ENCODE measurements at places on chromosomes 3 and 15. TPM values are rescaled to one million over a fixed set of nuclear protein-coding genes. Genes with fewer than 3 reads are reported as not detected.

GRCh38 chr15:63080634-63081250 is 38.2 kb downstream of the TPM1 start:
- DNase-seq: no peak

CYP8B1 gene
- total RNA-seq: not detected

DNA sequence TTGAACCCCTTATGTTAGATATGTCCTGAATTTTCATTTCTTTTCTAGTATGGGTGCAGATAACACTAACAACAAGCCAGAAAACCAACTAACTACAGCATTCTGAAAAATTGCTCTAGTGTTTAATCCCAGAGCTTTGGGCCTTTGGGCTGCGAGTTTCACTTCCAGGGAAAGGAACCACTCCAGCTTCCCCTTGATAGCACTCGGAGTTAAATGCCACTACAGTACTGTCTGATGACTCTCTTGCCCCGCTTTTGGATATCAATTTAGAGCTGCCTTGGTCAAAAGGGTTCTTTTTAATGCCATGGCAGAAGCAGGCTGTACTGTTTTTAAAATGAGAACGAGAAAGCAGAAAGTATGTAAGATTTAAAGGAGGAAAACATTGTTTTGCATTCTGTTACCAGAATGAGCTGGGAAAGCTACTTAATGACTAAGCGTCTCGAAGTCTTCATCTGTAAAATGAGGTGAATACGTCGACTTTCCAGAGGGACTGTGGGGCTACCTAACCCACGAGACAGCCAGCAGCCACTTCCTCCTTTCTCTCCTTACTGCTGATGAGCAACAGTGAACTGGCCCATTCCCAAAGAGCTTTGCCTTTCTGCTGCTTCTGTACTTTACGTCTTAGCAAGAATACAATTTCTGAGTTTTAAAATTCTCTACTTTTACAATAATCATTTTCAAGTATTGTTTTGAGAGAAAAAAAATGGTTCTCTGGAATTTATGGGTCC is 299.3 kb upstream of the LYSMD4 start:
- DNase-seq: no peak

RLBP1 gene
- not detected for total RNA-seq

DNA sequence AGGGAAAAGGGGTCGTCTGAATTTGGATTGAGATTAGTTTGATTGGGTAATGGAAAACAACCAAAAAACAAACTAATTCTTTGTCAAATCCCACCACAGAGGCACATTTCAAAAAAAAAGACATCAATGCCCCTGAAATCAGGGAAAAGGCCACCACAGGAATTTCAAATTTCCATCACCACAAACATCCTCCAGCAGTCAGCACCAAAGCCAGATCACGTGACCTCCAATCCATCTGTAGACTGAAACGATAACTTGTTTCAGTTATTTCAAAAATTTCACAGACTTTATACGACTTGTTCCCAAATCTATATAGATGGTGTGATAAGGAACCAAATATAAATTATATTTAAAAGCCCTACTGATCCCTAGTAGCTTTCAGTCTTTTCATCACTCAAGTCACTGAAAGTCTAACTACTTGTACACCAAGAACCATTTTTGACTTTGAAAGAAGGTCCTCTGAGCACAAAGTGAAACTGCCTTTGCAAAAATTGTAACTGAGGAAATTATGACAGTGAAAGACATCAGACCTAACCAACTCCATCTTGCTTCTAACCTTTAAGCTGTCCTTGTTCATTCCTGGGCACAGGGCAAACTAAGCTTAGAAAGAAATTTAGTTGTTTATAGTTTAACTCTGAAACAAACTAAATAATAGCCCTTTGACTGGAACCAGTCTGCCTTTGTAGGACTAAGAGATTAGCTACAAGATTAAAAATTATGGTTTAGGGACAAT is 48.1 kb upstream of the PLCL2 start:
- no peak for DNase-seq

GRCh38 chr15:29668120-29668602 is 154.1 kb downstream of the TJP1 start:
- DNase-seq: peak; percentile 91

DNA sequence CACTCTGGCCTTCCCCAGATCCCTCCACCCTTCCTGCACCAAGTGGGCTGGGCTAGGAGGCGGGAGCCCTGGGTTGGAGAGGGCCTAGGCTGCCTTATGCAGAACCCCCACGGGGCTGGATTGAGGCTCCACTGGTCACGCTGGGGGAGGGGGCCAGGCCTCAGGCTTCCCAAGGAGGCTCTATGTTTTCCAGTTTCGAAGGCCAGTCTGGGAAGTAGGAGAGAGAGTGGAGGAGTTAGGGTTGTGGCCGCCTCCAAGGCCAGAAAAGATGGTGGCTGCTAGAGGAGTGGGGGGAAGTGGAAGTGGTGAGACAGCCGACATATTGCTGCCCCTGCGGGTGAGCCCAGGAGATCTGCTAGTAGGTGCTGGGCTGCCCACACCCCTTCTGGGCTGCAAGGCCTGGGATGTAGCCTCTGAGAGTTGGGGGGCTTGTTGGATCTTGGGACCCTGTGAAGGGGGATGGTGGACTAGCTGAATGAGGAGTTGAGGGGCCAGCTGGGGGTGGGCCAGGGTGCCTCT is 1.2 kb downstream of the GNAI2 start:
- DNase-seq: no peak

GRCh38 chr3:82462977-82463376 is 701.5 kb upstream of the GBE1 start:
- no peak for DNase-seq

FXR1 gene
- total RNA-seq: 242 TPM

DNA sequence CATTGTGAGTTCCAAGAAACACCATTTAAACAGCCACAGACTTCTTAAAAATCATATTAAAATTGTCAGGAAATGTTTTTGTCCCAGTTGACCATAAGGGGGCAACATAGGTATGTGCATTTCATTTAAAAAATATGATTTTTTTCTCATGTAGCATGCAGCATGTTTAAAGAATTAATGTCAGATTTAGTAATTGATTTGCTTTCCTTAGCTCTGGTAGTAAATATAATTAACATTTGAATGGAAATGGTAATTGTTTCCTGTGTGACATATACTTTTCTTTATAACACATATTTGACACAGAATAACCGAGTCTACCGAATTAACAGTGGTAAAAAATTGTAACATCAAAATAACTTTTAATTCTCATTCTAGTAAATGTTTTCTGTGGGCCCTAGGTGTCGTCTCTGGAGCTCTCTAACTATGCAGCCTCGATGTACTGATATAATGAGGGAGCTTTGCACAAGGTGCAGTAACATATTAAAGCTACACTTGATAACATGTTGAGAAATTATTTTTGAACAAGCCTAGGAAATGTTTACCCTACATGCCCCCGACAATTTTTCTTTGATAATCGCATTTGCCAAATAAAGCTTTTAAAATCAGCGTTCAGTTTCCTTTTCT is 34.9 kb downstream of the NXPE3 start:
- no peak for DNase-seq

- no peak for DNase-seq
These were observed 9.2 kb upstream of the LYZL4 start for GRCh38 chr3:42419563-42419962.

- no peak for DNase-seq
These were observed 154.5 kb downstream of the TMCO5A start for GRCh38 chr15:38088971-38089370.

DNA sequence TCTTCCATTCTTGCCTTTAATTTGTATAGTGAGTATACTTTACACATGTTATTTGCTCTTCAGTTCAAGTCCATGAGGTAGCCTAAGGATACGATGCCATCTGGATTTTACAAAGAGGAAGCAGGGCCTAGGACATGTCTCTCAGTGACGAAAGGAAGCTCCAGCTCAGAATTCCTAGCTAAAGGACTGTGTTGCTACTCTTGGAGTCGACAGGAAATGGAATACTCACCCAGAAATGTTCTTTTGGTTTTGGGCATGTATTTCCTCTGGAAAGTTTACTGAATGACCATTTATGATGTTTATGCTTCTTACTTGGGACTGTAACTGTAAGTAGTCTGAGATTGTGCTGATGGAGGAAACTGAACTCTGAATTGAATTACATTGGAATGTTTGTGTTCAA is 12.5 kb downstream of the OXNAD1 start:
- no peak for DNase-seq

- peak; percentile 61 for DNase-seq
These were observed 1.3 kb downstream of the TCF12 start for GRCh38 chr15:56919609-56920366.

DNA sequence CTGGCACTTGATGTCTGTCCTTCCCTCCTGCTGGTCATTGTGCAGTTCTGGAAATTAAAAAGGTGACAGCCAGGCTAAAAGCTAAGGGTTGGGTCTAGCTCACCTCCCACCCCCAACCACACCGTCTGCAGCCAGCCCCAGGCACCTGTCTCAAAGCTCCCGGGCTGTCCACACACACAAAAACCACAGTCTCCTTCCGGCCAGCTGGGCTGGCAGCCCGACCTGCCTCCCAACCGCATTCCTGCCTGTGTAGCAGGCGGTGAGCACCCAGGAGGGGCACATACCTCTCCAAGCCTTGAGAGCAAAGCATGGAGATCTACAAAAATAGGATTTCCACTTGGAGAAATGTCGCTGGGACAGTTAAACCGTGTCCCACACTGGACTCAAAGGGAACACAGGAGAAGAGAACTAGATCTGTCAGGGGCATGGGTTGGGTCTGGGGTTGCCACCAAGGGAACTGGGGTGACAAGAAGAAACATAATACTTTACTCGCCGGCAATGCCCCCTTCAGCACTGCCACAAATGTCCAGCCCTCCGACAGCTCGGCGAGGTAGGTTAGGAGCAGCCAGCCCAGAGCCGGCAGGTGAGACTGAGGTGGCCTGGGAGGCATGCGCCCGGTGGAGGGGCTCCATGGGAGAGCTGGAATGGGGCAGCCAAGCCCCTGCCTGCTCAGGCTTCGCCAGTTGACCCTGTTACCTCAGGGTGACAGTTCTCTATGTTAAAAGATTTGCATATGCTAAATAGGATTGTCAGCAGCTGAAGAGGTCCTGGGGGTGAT is 52.2 kb downstream of the EXOG start:
- DNase-seq: no peak

- DNase-seq: no peak
These were observed 50.9 kb downstream of the FAM98B start for GRCh38 chr15:38504680-38505467.

GRCh38 chr15:65789759-65790425 is 2.2 kb downstream of the DENND4A start:
- no peak for DNase-seq

TMOD2 gene
- 3.0 TPM for total RNA-seq

SERINC4 gene
- 0.17 TPM for total RNA-seq

- DNase-seq: no peak
These were observed 699.7 kb downstream of the NTRK3 start for GRCh38 chr15:87556886-87557285.

- no peak for DNase-seq
These were observed 406.5 kb upstream of the CDIN1 start for GRCh38 chr15:36172955-36173354.

DNA sequence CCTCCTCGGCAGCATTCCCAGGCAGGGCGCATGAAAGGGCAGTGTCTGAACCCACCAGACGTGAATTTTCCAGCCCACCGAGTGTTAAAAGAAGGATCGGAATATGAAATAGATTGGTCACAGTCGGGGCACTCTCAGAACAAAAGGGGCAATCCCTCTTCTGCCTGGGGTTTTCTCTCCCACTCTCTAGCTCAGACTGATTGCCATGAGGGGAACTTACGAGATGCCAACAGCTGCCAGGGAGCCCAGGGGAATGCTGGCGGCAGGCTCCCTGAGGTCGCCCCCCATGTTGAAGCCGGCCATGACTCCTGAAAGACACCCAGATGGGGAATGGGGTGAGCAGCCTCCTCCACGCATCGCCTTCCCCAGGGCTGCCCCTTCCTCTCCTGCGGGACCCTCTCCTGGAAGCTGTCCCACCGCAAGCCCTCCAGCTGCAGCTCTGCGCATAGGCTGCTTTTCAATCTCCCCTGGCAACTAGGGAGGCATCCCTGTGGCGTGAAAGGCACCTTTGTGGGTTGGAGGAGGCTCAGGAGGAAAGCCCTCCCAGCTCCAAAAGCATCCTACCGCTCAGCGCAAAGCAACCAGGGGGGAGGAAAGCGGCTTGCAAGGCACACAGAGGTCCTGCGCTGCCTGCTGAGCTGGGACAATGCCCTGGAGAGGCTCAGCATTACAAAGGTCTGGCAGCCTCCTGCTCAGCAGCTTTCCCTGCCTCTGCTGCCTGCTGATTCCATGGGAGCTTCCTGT is 64.8 kb upstream of the HEG1 start:
- peak; percentile 94 for DNase-seq

- no peak for DNase-seq
These were observed 27.7 kb upstream of the MYH15 start for GRCh38 chr3:108538083-108538482.

- no peak for DNase-seq
These were observed 98.2 kb downstream of the NR2F2 start for GRCh38 chr15:96428742-96429141.

GRCh38 chr3:187743195-187744141 is 1.8 kb downstream of the BCL6 start:
- DNase-seq: no peak

DNA sequence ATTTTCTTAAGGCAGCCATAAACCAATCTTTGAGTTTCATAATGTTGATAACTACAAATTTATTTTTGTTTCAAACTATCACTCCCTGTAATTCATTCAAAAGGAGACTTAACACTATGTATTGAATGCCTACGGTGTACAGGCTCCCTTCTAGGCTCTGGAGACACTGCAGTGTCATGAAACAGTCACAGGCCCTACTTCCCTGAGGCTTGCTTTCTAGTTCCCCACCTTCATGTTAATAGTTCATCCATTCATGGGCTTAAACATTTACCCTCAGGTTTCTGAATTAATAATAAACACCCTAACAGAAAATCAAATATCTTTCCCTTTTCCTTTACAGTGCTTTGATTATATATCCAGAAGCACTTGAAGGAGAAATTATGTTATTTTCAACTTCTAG is 168.7 kb downstream of the CHL1 start:
- no peak for DNase-seq

DNA sequence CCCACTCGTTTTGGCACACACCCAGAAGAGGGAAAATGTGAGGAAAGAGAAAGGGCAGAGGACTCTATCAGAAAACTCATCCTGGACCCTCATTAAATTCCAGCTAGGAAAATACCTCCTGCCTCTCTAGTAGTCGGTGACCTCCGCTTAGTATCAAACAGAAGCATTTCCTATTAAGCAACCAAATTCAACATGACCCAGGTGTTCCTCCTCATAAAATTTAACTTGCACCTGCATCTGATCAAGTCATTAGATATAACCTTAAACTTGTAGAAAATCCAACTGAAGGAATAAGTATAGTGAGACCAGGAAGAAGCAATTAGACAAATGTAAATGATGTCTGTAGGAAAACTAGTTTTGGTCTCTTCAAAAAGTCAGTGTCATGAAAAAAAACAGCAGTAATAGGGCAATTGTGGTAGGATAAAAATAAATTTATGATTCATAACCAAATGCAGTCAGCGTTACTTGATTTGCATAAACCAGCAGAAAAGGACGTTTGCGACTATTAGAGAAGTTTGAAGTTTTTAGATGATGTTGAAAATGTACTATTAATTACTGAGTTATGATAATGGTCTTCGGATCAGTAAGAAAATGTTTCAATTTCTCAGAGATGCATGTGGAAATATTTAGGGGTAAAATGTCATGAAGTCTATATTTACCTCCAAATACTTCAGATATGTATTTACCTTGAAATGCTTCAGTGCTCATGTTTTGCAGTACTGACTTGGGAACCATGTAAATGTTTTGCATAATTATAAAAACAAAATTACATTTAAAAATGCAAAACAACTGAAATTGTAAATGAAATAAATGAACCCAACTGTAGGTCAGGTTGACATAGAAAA is 44.6 kb downstream of the LDHAL6B start:
- DNase-seq: no peak

All from H9 (cell line).